ENCODE measurements at places on chromosomes 1 and 21. TPM values are rescaled to one million over a fixed set of nuclear protein-coding genes. Genes with fewer than 3 reads are reported as not detected.

The PODN gene
- polyA plus RNA-seq = 2.6 TPM

The ASCL5 gene
- 0.12 TPM for polyA plus RNA-seq

The TFF1 gene
- not detected for polyA plus RNA-seq

The GUCA2B gene
- polyA plus RNA-seq = not detected

DNA sequence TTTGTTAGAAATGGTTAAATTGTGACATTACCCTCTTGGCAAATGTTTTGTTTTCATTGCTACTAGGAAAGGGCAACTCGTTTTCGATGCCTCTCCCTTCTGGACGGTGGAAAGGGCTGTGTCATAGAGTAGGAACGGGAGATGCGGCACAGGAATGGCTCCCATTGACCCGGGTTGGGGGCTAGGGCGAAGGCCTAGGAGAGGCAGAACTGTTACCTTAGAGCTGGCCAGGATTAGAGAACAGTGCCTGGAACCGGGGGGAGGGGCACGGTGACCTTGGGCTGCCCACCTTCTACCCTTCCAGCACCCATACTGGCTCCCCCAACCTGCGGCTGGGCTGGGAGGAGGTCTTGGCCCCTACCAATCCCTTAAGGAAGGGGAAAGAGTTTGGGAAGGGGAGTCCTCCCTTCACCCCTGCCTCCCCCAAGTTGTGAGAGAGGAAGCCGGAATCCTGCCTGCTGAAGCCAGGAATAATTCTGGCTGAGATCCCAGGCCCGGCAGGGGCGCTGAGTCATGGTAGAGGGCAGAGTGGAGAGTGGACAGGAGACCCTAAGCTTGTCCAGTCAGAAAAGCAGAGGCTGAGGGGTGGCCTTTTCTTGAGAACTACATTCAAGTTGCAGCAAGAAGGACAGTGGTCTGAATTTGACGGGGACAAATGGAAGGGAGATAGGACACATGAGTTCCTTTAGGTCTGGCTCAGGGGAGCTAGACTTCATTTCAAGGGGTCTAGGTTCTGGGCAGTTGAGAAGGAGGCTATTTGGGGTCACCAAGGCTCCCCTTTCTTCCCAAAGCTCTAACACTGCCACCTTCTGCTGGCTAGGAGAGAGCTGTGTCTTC lies 8.2 kb downstream of the LMNA start:
- no peak for DNase-seq

GRCh38 chr1:173222149-173223030 lies 15.3 kb upstream of the TNFSF4 start:
- no peak for DNase-seq

- DNase-seq = no peak
These were observed 344.9 kb upstream of the RUNX1 start for GRCh38 chr21:35394049-35394448.

GRCh38 chr1:108845446-108845845 lies 11.4 kb downstream of the AKNAD1 start:
- no peak for DNase-seq

DNA sequence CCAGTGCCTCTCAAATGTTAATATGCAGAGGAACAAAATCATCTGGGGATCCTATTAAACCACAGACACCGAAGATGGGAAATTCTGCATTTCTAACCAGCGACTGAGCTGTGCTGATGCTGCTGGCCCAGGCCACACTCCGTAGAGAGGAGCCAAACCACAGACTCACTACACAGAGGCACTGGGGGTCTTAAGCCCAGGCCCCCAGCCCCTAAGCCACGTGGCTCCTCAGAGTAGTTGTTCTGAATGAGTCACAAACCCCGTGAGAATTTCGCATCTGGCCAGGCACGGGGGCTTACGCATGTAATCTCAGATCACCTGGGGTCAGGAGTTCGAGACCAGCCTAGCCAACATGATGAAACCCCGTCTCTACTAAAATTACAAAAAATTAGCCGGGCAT lies 2.8 kb upstream of the CELA2A start:
- no peak for DNase-seq

DNA sequence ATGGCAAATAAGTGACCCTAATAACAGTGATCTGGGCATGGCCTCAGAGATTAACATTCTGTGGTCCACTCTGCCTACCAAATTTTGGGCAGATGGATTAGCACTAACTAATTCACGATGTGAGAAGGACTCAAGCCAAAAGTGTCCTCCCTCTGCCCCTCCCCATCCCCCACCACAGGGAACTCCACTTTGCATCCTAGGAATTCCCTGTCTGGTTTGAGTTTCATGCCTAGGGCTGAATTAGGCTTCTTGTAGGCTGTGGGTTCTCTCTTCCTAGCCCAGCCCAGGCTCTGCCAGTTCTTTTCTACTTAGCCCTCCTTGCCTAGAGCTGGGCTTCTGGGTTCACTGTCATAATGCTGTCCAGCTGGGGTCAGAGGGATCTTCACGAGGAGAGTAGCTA lies 64.1 kb downstream of the ATP2B4 start:
- no peak for DNase-seq

- DNase-seq = no peak
These were observed 34.1 kb downstream of the TRIT1 start for GRCh38 chr1:39849203-39849602.
